Left lung (tissue), 14 donors: ENCODE measurements at places on chromosomes 3 and 15. TPM values are rescaled to one million over a fixed set of nuclear protein-coding genes. Genes with fewer than 3 reads are reported as not detected.

GRCh38 chr15:60390871-60391501 lies 6.8 kb downstream of the ANXA2 start:
- DNase-seq = no peak

- peak; percentile 75 for DNase-seq
Observed at GRCh38 chr3:197372047-197372661, 73.7 kb upstream of the DLG1 start.

DNA sequence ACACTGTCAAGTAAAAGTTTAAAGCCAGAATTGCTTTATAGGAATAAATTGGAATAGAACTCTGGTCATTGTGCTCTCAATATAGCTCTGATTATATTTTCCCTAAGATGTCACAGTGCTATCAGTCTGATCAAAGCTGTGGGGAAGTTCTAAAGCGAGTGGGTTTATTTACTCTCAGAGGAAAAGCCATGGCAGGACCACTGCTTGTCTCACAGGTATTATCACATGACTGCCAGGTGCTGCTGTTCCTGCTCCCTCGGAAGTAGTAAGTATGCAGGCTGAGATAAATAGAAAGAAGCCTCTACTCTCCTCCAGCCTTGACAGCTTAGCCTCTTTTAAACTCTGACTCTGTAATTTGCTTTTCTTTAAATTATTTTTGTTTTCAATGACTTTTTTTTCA lies 49.1 kb upstream of the UTS2B start:
- DNase-seq = no peak

DNA sequence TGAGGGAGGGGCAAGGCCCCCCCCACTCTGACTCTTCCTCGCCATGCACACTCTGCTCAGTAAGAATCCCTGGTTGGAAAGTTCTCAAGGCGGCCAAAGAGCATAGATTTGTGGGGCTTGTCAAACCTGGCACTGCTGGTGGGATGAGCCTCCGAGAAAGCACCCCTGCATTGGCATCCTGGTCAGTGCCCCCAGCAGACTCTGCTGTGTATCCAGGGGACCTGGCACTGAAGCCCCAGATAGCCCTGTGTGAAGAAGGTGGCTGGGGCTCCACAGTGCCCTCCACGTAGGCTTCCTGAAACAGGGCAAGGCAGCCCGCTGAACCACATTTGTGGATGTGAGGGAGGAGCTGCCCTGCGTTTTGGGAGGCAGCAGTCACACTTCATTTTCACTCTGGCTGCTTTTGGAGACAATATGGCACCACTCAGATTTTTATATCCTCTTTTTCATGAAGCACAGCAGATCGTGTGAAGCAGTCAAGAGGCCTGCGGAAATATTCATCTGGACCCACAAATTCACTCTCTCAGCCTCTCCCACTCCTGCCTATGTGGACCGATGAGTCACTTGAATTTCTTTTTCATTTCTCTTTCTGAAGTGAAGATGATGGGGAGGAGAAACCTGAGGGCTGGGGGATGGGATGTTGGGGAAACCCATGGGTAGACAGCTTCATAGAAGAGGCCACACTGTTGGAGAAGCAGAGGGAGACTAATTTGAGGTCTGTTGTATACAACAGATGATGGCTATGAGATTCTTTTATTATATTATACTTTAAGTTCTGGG lies 88.7 kb upstream of the BCL6 start:
- DNase-seq = no peak

DNA sequence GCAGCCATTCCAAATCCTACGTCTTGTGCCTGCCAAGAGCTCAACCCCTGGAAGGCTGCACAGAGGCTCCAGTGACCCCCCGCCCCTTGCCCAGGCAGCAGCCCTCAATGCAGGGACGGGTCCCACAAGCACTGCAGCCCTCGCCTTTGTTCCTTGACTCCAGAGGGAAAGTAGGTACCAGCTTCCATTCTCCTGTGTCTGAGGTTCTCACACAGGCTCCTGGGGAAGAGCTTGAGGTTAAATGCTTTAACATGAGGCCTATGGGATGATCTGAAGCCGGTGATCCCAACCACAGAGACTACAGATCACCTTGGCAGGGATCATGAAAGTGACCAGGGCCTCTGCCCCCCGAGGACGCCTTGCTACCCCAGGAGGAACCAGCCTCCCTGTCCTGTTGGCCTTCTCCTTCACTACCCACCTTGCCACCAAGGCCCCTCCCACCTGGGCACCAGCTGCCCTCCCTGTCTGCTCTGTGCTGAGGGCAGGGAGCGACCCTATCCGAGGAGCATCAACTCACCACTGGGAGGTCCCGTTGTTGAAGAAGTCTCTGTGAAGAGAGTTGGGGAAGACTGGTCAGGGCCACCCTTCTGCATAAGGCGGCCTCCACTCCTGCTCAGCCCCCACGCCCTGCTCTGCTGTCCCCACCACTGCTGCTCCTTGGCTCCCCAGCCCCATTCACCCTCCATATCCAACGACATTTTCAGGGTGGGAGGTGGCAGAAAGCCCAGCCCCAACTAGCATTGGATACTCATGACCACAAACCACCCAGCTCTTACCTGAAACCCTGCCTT lies 95.3 kb downstream of the SEC22A start:
- DNase-seq = no peak

The HLTF gene
- total RNA-seq = 27.5 TPM

The ERICH6 gene
- total RNA-seq = not detected

- no peak for DNase-seq
Observed at GRCh38 chr3:171458864-171459136, 1.4 kb downstream of the TNIK start.

The NANOGP8 gene
- 0.60 TPM for total RNA-seq

DNA sequence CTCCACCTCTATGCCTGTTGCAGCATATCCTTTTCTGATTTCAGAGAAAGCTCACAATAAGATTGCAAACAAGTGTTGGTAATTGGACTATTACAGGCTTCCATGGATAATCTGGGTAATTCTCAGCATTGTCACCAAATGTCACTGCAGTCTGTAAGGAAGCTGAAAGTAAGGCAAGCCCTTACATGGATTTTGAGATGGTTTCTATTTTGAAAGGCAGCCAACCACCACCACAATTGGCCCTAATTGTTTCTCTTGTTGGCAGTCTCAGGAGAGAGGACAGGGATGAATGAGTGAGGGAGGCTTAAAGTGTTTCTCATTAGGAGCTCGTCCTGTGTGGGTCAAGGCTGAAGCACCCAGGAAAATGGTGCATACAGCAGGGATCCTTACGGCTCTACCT lies 879.9 kb downstream of the TUSC7 start:
- no peak for DNase-seq

The STRA6 gene
- total RNA-seq = 0.60 TPM

- no peak for DNase-seq
Observed at GRCh38 chr3:170835336-170835735, 34.7 kb downstream of the RPL22L1 start.

- DNase-seq = no peak
Observed at GRCh38 chr3:181056136-181056732, 66.7 kb upstream of the DNAJC19 start.

DNA sequence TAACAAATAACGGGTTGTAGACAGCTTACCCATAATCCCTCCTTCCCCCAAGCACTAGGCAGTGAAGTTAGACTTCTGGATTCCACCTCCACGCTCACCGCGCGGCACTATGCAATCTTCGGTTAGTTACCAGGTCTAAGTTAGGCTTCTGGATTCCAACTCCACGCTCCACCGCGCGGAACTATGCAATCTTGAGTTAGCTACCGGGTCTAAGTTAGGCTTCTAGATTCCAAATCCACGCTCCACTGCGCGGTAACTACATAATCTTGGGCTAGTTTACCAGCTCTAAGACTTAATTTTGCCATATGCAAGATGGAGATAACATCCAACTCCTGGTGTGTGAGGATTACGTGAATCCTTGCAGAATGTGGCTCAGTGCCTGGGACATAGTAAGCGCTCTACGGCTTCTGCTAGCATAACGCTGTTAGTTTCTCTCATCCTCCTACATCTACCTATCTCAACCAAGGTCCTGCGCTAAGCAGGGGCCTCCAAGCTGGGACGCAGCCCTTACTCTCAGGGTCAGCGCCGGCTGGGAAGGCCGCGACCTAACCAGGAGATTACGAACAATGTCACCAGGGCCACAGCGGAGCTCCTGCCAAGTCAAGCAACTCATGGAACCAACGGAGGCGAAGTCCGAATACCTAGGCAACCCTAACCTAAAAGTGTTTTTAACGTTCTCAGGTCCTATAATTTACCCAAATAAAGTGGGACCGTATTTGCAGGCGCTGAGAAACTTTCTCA lies 497 bp upstream of the RPLP1 start:
- no peak for DNase-seq
